ENCODE measurements at places on chromosomes 7 and 10. TPM values are rescaled to one million over a fixed set of nuclear protein-coding genes. Genes with fewer than 3 reads are reported as not detected.

Gene GNGT1
- not detected for total RNA-seq

Gene ASZ1
- total RNA-seq: not detected

DNA sequence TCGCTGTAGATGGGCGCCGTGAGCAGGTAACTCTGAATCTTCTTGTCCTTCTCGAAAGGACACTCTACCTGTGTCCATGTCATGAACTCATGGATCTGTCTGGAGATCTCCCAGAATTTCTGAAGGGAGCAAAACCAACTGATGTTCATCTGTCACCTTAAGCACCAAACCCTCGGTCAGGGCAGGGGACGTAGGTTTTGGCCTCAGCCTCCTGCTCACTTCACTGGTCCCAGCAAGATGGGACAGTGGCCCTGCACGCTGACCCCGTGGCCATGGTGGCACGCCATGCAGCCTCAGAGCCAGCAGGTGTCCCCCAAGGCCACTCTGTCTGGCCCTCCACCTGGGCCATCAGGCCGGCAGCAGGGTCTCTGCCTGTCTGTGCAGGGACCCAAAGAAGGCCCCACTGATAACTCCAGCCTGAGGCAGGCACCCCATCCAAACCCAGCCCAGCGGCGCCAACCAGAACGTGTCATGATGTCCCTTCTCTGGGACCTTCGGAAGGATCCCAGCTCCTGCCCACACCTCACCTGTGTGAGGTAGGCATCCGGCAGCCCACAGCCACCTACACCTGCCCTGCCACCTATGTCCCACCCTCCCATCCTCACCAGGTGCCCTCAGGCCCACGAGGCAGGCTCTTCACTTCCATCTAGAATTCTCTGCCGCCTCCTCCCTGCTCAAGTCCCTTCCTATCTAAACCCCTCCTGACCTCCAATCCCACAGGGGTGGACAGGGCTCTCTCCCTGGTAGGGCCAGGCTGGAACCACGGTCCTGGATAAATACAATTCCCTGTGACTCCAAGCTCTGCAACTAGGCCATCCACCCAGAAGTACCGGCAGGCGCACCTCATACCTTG is 59.0 kb downstream of the CSGALNACT2 start:
- DNase-seq: no peak

DNA sequence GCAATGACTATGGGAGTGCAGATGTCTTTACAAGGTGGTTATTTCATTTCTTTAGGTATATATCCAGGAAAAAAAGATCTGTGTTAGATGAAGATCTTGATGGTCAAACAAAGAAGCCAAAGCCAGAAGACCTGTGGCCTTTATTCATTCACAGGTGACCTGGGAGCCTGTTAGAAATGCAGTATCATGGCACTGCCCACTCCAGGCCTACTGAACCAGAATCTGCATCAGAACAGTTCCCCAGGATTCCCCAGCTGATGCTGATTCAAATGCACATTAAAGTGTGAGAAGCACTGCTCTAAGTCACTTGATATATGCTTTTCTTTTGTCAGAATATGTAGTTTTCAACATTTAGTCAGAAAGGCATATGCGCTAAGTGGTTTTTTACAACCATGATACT is 251.1 kb downstream of the IPMK start:
- no peak for DNase-seq

- DNase-seq: no peak
Measured at GRCh38 chr10:42615419-42615818, 23.0 kb downstream of the ZNF33B start.

GRCh38 chr10:218798-219197 is 83.5 kb downstream of the ZMYND11 start:
- no peak for DNase-seq

GRCh38 chr7:11319491-11320274 is 346.0 kb downstream of the PHF14 start:
- no peak for DNase-seq

Measured in left colon (tissue), 2 donors.